ENCODE measurements at places on chromosomes 1 and 21.

DNA sequence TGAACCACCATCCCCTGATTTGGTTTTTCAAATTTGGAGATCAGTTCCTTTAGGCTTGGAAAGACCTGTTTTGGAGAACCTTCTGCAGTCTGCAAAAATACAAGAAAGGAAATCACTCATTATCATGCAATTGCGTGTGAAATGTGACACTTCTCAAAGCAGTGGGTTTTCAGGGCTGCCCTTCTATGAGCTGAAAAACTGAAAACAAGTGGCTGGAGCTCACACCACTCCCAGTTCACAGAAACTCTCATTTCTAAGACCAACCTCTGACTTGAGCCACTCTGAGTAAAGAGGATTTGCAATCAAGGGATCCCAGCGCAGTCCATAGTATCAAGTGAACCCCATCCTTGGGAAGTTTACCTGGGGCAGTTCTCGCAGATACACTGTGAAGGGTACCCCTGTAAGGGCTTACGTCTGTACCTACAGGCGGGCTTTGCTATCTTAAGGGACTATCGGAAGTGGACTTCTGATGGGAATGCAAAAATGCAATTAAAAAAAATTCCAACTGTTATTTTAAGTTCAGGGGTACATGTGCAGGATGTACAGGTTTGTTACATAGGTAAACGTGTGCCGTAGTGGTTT lies 12.8 kb downstream of the SH2D1B start:
- DNase-seq: no peak

DNA sequence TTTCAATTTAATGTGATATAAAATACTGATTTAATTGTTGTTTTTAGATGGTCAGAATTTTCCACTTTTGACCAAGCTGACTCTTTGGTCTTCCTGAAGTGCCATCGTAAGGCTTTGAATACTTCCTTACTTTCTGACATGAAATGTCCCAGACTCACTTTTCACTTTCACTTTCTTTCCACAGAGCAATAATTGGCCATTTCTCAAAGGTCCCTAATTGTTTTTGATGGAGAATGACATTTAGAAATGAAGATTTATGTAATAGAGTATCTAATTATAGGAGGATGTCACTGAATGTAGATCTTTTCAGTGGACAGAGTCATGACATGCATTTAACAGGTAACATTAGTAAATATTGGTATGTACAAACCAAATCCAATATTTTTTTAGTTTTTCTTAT lies 1141.6 kb downstream of the KCNT2 start:
- DNase-seq: no peak

- DNase-seq: no peak
Measured at GRCh38 chr1:109659997-109660690, 4.2 kb downstream of the GSTM4 start.

DNA sequence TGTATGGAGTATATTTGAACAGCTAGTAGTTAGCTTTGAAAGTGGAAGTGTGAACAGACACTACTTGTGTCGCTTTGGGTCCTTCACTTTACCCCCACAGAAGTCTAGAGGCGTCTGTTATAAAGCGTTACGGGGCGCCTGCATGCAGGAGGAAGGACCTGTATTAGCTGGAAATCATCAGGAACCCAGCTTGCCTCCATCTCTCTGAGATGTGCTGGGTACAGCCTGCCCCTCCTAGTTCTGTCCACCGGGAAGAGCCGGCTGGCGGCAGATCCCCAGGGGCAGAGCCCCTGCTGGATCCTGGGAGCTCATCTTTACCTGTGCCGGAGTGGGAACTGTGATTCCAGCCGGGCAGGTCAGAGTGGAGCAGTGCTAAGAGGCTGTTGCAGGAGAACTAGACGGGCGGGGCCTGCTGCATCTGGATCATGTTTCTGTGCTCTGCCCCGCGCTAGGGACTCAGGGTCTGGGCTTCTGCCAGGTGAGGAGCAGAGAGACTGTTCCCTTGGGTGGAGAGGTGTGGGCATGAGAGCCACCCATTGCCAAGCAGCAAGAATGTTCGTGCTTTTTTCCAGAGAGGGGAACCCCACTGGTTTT lies 22.3 kb upstream of the SPSB1 start:
- no peak for DNase-seq

DNA sequence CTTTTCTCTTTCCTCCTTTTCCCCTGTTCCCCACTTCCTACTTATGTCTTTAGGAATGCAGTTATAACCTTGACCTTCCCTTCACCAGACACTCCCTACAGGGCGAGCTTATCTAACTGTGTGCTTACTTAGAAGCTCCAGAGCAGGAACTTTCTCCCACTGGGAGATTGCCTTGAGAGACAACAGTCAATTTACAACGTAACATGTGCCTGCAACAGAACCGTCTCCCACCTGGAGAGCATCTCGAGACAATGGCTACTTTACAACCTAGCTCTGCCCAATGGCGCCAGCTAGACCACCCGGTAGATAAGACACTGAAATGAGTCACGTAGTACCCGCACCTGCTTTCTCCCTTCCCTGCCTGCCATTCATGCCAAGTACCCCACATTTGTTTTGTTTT lies 16.7 kb downstream of the HMGN1 start:
- no peak for DNase-seq
